ENCODE measurements at places on chromosomes 4 and X.

DNA sequence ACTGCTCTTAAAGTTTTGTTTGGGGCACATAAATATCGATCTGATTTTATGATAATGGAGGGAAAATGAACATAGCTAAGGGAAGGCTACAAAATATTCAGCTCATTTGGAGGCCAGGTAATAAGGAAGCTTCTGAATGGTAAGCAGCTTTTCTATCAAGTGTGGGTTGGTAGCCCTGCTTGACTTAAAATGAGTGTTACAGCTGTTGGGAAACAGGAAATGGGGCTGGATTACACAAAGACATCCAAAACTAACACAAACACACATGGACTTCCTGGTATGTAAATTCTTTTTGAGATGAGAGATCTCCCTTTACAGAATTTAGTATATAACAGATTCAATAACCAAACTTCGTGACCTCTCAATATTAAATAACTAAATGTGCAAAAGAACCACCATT, 58.0 kb downstream of the FGF16 start:
- DNase-seq = no peak

DNA sequence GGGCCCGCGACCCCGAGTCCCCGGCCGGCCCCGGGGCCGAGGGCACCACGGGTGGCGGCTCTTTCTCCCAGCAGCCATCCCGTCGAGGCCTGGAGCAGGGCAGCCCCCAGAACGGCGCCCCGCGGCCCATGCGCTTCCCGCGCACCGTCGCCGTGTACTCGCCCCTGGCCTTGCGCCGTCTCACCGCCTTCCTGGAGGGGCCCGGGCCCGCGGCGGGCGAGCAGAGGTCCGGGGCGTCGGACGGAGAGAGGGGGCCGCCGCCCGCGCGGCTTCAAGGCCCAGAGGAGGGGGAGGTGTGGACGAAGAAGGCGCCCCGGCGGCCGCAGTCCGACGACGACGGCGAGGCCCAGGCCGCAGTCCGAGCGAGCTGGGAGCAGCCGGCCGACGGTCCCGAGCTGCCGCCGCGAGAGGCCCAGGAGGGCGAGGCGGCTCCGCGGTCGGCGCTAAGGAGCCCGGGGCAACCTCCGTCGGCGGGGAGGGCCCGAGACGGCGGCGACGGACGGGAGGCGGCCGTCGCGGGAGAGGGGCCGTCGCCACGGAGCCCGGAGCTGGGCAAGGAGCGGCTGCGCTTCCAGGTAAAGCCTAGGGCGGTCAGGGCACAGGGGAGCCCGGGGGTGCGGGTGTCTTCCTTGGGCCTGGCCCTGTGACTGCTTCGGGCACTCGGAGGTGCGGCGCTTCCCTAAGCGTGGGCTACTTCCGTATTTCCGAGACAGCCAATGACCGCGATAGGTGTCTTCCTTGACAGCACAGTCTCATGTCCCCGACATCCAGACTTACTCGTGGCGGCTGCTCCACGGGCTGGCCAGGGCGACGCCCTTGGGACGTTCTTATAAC, 845 bp downstream of the ZAR1 start:
- no peak for DNase-seq

DNA sequence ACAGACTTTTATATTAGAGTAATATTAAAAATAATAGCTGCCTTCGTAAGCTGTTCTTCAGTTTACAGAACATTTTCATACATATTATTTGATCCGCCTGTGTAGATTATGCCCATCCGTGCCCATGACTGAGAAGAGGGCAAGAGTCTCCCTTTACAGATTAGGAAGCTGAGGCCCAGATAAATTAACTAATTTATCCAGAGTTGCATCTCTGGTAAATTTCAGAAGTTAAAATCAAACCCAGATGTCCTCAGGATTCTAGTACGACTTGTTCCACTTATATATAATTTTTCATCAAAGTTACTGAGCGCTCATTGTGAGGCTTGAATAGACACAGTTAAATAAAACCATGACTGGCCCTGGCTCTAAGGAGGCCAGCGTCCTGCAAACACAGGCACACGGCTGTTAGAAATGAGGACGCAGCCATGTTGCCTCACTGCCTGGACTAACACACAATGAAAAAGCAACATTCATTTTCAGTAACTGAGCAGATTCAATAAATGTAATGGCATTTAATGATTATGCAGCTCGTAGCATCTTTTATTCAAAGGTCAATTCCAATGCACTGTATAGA, 148.0 kb downstream of the TENM3 start:
- no peak for DNase-seq

DNA sequence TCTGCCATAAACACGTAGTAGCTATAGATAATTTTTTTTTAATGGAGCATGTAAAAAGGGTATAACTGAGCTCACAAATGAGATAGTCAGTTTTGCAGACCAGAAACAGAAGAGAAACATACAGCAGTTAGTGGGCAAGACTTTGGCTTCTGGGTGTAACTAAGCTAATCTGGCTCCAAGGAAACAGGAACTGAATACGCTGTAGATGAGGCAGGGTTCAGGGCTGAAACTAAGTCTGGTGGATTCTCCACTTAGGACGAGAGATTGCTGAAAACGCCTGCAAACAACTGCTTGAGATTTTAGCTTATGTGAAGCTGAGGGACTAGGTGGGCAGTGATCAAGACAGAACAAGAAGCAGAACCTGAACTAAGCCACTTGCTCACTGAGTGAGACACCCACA, 91.7 kb downstream of the SMIM20 start:
- no peak for DNase-seq

DNA sequence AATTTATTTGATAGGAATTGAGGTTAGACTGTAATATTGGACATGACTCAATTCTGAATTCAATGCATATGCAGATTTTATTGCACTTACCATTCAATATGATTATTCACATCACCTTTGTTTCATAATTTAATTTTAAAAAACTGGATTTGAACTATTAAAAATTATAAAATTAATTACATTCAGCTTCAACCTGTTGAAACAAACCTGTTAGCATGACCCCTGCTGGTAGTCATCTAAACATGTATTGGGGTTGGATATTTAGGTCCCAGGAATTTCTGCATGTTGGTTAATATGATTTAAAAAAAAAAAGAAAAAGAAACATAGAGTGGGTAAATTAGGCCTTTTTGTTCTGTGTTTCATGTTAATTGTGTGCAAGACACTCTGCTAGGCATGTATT, 85.9 kb downstream of the ARSJ start:
- DNase-seq = no peak

- no peak for DNase-seq
These were observed 203.4 kb downstream of the CHIC1 start for GRCh38 chrX:73766431-73766795.

GRCh38 chr4:112521123-112522023, 5.4 kb upstream of the NEUROG2 start:
- DNase-seq = no peak

- no peak for DNase-seq
These were observed 180.3 kb upstream of the PPARGC1A start for GRCh38 chr4:24070117-24070516.

- DNase-seq = no peak
These were observed 229.9 kb upstream of the AFF2 start for GRCh38 chrX:148270499-148270898.

DNA sequence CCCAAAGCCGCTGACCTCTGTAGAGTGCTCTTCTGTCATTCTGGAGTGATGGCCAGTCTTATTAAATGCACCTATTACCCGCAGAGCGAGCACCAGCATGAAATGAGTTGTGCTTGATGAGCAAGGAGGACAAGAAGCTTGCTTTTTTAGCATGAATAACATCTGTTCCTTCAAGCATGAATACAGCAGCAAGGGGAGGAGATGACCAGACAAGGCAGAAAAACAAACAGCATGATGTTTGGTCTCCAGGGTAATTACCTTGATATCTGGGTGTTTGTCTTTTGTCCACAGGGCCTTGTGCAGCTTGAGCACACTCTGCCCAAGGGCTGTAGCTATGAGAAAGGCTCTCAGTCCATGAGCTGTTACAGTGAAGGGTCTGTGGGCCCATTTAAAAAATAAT, 324.8 kb upstream of the DDX53 start:
- DNase-seq = no peak

DNA sequence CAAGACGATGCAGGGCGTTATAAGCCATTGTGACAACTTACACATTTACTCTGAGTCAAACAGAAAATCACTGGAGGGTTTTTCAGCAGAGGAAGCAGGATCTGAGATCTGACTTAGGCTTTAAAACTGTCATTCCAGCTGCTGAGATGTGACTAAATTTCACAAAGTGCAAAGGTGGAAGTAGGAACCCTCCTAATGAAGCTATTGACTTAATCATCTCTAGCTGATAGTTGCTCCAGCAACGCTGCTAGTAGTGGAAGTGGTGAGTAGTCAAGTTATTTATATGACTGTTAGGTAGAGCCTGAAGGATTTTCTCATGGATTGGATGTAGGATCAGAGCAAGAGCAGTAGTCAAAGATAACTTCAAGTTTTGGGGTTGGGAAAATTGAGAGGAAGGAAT, 218.6 kb downstream of the GRID2 start:
- DNase-seq = no peak

All from T follicular helper cell (primary cell).